ENCODE measurements at places on chromosomes 11 and 22.

- DNase-seq = no peak
Observed at GRCh38 chr11:68893282-68893681, 10.3 kb downstream of the MRPL21 start.

DNA sequence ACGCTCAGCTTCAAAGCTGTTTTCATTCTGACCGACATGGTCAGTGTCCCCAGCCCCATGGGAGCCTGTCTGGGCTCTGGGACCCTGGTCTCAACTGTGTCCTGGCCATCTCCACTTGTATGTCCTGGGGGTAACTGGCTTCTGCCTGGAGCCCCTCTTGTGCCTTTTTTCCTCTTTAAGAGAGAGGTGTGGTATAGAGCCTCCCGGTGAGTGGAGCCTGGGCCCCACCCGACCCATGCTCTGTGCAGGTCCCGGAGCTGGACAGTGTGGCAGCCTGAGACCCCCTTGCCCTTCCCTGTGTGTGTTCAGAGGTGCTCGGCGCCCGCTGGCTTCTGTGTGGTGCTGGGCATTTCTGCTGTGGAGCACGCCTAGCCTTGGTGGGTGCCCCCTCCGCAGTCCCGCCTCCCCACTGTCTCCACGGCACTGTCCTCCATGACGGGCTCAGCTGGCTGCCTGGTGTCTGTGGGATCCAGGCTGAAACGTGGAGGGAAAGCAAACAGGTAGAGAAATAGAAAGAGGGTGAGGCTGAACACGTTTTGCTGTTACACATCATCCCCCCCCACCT, 74.9 kb downstream of the PARVB start:
- DNase-seq = no peak

GRCh38 chr11:17230867-17231851, 23.4 kb upstream of the PIK3C2A start:
- no peak for DNase-seq

DNA sequence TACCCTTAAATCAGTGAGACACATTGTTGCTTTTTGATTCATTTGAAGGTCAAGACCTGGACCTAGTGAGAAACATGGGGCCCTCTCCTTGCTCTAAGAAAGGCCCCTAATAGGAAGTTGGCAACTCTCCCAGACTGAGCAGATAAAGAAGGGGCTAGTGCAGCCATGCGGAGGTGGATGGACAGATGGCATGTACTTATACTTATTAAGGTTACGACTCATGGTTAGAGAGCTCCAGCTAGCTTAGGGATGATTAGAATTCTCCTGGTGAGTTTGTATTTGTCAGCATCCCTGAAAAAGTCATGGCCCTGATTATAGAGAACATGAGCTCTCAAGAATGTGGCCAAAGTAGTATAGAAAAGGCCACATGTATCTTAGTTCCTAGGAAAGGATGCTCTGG, 112.1 kb upstream of the BDNF start:
- DNase-seq = no peak

- DNase-seq = no peak
Observed at GRCh38 chr22:32255726-32256125, 579 bp upstream of the SLC5A4 start.

DNA sequence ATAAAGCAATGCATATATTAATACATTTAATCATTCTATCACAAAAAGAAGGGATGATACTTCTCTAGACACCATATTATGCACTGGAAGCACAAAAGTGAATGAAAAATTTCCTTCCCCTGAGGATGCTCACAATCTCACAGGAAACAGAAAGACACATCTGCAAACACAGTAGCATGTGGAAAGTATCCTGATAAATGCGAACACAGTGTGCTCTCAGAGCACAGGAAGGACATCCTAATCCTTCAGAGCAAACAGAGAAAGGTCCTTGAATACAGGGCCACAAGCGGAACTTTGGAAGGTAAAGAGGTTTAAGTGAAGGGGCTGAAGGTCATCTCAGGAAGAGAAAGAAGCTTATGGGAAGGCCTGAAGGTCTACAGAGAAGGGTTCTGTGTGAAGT, 524.6 kb upstream of the LRRC4C start:
- DNase-seq = no peak

Measured in NCI-H187 treated with DMSO at 0.1 percent for 48 hours (cell line).